ENCODE measurements at places on chromosomes 11 and 22.

- no peak for DNase-seq
Observed at GRCh38 chr11:68844376-68844775, 2.7 kb upstream of the CPT1A start.

- DNase-seq: no peak
Observed at GRCh38 chr11:93526641-93527583, 16.3 kb downstream of the SMCO4 start.

GRCh38 chr11:67303132-67303834 lies at the start of gene SSH3:
Gene SSH3, plus strand, starts transcription at chr11:67303530. Its CDS starts 96 bp downstream, at chr11:67303626.
- DNase-seq: no peak

DNA sequence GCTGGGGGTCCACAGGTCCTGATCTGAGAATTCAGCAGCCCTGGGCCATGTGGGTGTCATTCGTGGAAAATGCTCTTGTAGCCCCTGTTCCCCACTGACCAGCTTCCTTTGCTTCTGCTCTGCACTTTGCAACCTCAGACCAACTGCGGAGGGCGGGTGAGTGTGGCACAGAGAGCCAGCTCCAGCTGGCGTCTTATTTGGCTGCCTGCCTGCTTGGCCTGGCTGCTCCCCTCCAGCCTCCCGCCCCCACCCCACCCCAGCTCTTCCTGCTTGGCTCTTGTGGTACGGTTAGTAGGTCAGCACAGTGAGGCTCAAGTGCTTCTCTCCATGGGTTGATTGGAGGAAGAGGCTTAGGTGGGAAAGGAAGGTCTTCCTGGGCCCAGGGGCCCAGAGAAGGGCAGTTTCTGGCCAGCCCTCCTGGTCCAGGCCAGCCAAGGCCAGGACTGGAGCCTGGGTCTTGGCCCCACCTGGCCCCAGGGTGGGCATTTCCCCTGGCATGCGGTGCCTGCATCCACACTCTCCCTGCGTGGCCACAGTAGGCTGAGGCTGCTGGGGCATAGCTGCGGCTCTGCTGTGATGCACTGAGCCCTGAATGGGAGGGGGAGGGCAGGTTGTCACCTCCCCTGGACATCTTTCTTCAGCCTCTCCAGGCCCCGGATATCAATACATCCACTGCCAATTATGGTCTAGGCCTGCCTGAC lies 26.5 kb downstream of the MYO7A start:
- DNase-seq: no peak

DNA sequence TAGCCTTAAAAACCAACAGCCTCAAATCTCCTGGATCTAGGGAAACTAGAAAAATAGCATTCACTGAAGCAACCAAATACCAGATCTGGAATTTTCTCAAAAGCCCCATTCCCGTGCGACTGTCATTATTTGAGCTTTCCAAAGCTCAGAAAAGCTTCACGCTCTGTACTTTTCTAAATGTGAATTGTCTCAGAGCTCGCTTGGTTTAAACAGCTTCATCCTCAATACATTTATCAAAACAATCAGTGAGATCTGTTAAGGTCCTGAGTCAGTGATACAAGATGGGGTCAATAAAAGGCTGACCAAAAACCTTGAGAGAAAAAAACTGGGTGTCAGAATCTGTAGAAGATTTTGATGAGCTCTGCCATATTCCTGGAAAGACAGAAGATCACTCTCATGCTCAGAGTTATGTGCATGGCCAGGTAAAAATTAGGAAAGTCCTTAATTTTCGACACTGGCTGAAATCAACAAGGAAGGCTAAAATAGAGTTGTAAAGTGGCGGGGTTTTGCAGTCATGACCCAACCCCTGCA lies 60.2 kb upstream of the VPREB1 start:
- DNase-seq: no peak

- DNase-seq: no peak
Observed at GRCh38 chr11:43282607-43283440, 29.0 kb upstream of the API5 start.
